ENCODE measurements at places on chromosomes 1 and 21.

GRCh38 chr21:44854664-44855446, 18.6 kb downstream of the PTTG1IP start:
- DNase-seq, result no peak

DNA sequence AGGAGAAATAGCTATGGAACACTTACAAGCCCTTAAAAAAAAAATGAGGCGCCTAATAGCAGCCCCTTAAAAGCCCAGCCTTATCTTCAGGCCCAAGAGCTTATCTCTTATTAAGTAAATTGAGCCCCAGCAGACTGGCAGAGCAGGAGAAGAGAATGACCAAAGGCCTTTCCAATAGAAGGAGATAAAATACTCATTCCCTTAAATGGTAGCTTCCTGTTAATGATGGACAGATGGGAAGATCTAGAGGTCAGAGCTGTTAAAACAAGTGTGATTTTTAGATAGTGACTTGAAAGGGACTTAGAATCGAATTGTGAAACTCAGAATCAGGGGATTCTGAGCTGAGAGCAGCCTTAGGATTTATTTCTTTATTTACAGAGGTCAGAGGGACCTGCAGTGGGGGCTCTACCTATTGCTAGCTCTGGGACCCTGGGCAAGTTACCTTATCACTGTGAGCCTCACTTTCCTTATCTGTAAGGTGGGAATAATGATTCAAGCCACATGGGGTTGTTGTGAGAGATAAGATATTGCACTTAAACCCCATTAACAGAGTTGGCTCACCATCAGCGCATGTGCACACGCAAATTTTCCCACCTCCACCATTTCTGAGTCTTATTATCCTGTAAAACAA, 101.3 kb upstream of the C8B start:
- DNase-seq, result no peak

DNA sequence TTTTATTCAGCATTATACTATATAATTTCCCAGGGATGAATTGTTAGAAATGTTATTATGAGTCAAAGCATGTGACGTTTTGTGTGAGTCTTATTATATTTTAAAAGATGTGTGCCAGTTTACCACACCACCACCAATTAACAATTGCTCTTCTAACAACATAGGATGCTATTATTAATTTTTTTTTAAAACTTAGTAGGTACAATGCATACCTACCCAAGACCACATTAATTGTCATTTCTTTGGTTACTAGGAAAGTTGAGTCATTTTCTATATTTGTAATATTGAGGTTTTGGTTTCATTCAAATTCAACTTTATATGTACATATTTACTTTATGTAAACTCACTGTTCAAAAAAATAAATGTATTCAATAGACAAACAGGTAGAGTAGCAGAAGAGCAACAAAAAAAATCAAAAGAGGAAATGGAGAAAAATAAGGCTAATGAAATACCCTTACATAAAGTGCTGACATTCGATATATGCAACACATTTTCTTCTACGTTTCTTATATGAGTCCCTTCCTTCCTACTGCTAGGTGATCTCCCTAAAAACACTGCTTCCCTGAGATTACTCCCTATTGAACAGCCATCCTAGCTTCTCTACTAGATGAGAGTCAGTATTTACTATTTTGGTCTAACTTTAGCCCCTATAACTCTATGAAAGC, 9.6 kb downstream of the GCLM start:
- no peak for DNase-seq

GRCh38 chr1:110235834-110236682, 25.9 kb downstream of the KCNC4 start:
- no peak for DNase-seq

DNA sequence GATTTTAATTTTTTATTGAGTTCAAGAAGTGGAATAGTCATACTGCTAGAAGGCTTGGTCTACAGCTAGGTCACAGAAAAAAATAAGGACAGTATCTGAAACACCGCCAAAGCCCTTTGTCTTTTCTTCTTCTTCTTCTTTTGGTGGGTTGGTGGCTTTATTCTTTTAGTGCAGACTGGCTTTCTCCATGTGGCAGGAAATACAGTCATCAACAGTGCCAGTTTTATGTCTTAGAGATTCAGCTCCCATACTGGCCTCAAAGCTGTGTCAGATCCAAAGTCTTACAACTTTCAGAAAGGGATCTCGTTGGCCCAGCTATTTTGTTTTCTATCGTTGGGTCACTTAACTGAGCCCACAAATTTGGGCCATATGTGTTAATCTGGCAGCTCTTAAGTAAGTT, 58.2 kb downstream of the FNBP1L start:
- DNase-seq, result no peak

- peak; percentile 6 for DNase-seq
Measured at GRCh38 chr1:116910379-116911187, 867 bp downstream of the PTGFRN start.

GRCh38 chr1:167705250-167705649, 16.5 kb upstream of the MPZL1 start:
- no peak for DNase-seq

DNA sequence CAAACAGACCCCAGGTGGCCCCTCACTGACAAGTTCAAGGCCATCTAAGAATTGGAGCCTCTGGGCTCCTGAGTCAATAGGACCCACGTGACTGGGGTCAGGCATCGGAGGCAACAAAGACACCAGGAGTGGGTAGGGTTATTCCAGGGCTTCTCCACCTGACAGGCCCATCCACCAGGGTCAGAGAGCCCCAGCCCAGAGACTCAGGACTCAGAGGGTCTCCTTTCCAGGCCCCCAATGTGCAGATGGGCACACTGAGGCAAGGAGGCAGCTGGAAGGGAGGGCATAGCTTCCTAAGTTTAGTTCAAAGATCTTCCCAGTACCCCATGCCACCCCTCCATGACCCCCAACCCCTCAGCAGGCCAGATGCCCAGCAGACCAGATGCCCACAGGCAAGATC, 388.6 kb downstream of the MATN1 start:
- DNase-seq, result no peak

GRCh38 chr21:25494804-25495203, 112.5 kb downstream of the MRPL39 start:
- no peak for DNase-seq

DNA sequence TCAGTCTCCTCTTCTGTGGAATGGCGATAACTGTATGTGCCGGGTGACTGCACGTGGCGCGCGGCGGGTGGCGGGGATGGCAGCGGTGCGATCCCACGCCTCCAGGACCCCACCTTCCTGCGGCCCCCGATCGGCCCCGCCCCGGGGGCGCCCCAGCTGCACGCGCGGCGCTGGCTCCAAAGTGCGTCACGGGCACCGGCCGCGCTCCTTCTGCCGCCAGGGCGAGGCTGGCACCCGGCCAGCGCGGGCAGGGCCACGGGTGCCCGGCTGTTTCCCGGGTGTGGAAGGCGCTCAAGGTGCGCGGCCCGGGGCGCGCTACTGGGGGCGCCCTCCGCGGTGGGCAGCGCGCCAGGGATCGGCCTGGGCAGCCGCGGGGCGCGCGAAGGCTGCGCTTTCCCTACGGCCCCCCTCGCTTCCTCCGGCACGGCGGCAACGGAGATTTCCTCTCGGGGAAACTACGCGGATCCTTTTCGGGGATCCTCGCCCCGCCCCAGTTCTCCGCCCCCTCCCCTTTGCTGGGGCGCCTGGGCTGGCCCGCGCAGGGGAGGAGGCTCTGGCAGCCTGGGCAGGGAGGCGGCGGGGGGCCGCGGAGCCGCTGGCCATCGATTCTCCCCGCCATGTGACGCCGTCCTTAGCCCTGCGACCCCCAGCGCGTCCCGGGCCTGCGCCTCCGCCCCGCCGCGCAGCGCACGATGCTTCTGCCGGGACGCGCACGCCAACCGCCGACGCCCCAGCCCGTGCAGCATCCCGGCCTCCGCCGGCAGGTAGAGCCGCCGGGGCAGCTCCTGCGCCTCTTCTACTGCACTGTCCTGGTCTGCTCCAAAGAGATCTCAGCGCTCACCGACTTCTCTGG, at the start of gene EVA1C:
EVA1C (plus strand) TSS at position 545 of the 853 bp plus-strand sequence; CDS start at position 693, 148 bp downstream.
- DNase-seq, result peak; percentile 41

- no peak for DNase-seq
Measured at GRCh38 chr1:167991546-167991945, 54.7 kb upstream of the MPC2 start.

GRCh38 chr1:199396456-199396855, 631.1 kb upstream of the NR5A2 start:
- no peak for DNase-seq

- DNase-seq, result no peak
Measured at GRCh38 chr21:29394051-29394450, 95.3 kb downstream of the BACH1 start.

- DNase-seq, result no peak
Measured at GRCh38 chr1:23567996-23568607, 8.8 kb upstream of the ID3 start.

DNA sequence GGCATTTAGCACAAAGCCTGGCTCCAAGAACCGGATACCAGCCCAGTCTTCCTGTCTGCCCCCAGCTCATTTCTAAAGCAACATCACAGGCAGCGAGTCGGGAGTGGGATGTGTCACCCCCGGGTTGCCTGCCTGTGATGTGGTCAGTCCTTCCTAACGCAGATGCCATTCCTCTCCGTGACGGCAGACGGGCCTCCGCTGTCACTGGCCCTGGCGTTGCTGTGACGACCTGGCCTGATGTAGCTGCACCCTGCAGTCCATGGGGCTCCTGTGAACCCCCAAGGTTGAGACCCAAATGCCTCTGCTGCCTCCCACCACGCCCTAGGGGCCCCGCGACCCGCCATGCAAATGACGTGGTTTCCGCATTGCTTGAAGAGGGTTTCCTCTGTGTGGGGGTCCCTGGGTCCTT, 12.3 kb downstream of the TNFRSF1B start:
- peak; percentile 66 for DNase-seq

- DNase-seq, result no peak
Measured at GRCh38 chr1:54553602-54554313, 5.7 kb downstream of the ACOT11 start.
